ENCODE measurements at places on chromosomes 12 and 14.

- H3K27ac ChIP-seq = no peak overlapping the region
- no peak for DNase-seq
- no peaks in the 10 kb centered on the region for H3K36me3 ChIP-seq
- peaks cover 96% of the 10 kb centered on the region for H3K27me3 ChIP-seq
- H3K4me1 ChIP-seq = peaks cover 4% of the 10 kb centered on the region
- no peak overlapping the region for H3K4me3 ChIP-seq
These were observed 7.1 kb upstream of the SMUG1 start for GRCh38 chr12:54195737-54196347.

- DNase-seq = peak; percentile 17
- no peak overlapping the region for H3K27ac ChIP-seq
- H3K27me3 ChIP-seq = peaks cover 13% of the 10 kb centered on the region
- H3K4me1 ChIP-seq = no peaks in the 10 kb centered on the region
These were observed 6.0 kb downstream of the TMEM63C start for GRCh38 chr14:77187649-77188012.

DNA sequence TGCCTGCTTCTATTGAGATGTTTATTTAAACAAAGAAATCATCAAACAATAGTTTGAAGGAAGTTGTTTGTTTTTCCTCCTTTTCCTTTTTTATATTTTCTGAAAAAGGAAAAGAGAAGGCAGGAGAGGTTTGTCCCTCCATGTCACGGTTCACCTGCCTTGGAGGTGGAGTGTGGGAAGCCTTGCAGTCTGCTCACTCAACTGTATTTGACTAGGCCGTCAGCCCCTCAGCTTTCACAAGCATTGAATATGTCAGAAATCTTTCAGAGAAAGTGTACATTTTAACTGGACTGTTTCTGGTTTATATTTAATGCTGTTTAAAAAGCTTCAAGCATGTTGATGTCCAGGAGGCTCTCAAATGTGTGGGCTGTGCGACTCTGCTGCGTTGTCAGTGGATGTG is 370.4 kb downstream of the NPAS3 start:
- no peak for DNase-seq
- H3K27me3 ChIP-seq = no peaks in the 10 kb centered on the region
- no peaks in the 10 kb centered on the region for H3K4me1 ChIP-seq
- no peak overlapping the region for H3K27ac ChIP-seq
- H3K36me3 ChIP-seq = no peaks in the 10 kb centered on the region

DNA sequence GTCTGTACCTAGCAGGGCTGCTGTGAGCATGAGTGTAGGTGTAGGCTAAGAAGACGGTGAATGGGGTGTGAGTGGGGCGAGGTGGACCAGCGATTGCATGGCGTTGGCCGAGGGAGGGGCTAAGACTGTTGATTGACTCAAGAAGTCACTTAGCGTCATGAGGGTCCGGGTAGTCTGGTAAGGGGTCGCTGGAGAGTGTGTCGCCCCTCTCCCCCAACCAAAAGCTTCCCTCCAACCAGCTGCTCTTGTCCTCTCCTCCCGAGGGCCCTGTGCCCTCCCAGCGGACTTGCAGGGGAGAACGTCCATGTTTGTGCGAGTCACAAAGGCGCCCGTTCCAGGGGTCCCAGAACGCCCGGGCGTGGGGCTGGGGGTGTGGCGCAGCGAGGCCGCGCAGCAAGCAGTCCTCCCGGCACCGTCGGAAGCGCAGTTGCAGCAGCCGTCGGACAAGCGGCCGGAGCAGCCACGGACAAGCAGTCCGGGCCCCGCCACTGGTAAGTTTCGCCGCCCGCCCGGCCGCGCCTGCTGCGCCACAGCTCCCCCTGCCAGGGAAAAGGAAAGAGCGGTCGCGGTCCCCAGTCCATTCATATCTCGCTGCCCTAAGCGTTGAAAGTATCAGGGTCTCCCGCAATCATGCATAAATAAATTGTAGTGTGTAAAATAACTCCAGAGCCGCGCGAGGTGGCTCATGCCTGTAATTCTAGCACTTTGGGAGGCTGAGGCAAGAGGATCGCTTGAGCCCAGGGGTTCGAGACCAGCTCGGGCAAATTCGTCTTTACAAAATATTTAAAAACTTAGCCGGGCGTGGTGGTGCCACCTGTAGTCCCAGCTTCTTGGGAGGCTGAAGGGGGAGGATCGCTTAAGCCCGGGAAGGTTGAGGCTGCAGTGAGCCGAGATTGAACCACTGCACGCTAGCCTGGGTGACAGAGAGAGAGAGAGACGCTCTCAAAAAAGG is at the start of gene CCDC63:
Gene CCDC63 (plus strand): TSS at position 373 of the 952 bp plus-strand sequence. CDS start 5,968 bp downstream, outside the sequence.
- DNase-seq = peak; percentile 78
- peak within 1 kb of the TSS; percentile 30 for H3K4me3 ChIP-seq
- H3K27ac ChIP-seq = no peak within 1 kb of the TSS
- no peaks in the 10 kb centered on the region for H3K27me3 ChIP-seq
- no peaks in the 10 kb centered on the region for H3K36me3 ChIP-seq

- no peak overlapping the region for H3K27ac ChIP-seq
- H3K4me1 ChIP-seq = no peaks in the 10 kb centered on the region
- H3K36me3 ChIP-seq = no peaks in the 10 kb centered on the region
- no peaks in the 10 kb centered on the region for H3K27me3 ChIP-seq
These were observed 21.6 kb upstream of the TMCC3 start for GRCh38 chr12:94671917-94672316.

DNA sequence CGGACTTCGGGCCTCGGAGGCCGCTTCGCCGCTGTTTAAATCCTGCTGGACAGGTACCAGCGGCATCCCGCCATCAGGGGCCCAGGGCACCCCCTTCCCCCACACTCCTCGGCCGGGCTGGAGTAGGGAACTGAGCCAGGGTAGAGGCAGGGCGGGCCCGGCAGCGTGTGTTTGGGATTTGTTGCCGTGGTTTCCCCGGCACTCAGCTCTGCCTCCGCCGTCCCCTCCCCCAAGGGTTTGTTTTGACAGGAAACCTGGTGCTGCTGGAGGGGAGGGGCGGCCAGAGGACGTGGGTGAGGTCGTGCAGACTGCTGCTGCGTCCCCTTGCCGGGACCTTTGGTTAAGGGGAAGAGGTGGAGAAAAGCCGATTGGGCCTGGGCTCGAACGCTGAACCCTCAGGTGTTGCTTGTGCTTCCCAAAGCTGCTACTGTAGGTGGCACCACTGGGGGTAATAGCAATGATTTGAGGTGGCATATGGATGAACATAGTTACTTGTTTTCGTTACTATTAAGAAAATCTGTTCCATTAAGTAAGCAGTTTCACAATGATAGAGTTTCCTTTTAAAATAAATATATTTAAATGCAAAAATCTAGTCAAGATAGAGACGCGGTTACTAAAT is 778 bp downstream of the TCP11L2 start:
- no peaks in the 10 kb centered on the region for H3K27me3 ChIP-seq
- H3K4me3 ChIP-seq = peak overlapping the region; percentile 91
- DNase-seq = peak; percentile 90
- no peaks in the 10 kb centered on the region for H3K36me3 ChIP-seq
- peaks cover 62% of the 10 kb centered on the region for H3K4me1 ChIP-seq

GRCh38 chr12:124174451-124175348 is 120.2 kb upstream of the RFLNA start:
- H3K27me3 ChIP-seq = no peaks in the 10 kb centered on the region
- H3K36me3 ChIP-seq = no peaks in the 10 kb centered on the region
- DNase-seq = no peak
- H3K4me1 ChIP-seq = peaks cover 4% of the 10 kb centered on the region
- no peak overlapping the region for H3K4me3 ChIP-seq

GRCh38 chr12:90953956-90954421 is 987 bp downstream of the CCER1 start:
- DNase-seq = no peak
- no peaks in the 10 kb centered on the region for H3K4me1 ChIP-seq
- no peak overlapping the region for H3K4me3 ChIP-seq
- no peaks in the 10 kb centered on the region for H3K36me3 ChIP-seq
- H3K27me3 ChIP-seq = no peaks in the 10 kb centered on the region

- H3K27me3 ChIP-seq = no peaks in the 10 kb centered on the region
- no peaks in the 10 kb centered on the region for H3K4me1 ChIP-seq
- no peak overlapping the region for H3K27ac ChIP-seq
These were observed 16.1 kb downstream of the SCAF11 start for GRCh38 chr12:45974171-45974719.

DNA sequence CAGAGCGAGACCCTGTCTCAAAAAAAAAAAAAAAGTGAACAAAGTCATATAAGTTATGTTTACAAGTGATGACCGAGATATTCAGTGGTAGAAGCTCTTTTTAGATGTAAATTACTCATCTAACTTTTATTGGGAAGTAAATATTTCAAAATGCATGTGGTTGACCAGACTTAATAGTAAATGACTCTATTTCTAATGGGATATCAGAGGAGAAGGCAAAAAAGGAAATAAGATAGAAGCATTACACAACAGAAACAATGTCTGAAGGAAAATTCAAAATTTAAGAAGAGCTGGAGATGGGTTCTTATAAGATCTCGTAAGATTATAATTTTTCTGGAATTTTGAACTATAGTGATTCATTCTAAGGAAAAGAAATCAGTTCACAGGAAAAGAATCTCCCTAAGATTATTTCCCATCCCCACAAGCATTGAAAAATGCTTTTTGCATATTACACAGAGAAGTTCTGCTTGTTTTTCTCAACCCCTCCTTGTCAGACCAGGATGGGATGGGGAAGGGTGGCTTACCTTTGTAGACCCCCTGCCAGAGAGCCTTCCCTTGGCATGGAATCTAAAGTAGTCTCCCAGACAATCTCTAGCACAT is 63.1 kb upstream of the STK38L start:
- no peak overlapping the region for H3K27ac ChIP-seq
- H3K36me3 ChIP-seq = no peaks in the 10 kb centered on the region
- H3K4me3 ChIP-seq = no peak overlapping the region

- H3K27ac ChIP-seq = no peak overlapping the region
- H3K4me3 ChIP-seq = no peak overlapping the region
- H3K36me3 ChIP-seq = no peaks in the 10 kb centered on the region
- no peaks in the 10 kb centered on the region for H3K4me1 ChIP-seq
- DNase-seq = no peak
These were observed 17.1 kb downstream of the AMDHD1 start for GRCh38 chr12:95960241-95960640.

DNA sequence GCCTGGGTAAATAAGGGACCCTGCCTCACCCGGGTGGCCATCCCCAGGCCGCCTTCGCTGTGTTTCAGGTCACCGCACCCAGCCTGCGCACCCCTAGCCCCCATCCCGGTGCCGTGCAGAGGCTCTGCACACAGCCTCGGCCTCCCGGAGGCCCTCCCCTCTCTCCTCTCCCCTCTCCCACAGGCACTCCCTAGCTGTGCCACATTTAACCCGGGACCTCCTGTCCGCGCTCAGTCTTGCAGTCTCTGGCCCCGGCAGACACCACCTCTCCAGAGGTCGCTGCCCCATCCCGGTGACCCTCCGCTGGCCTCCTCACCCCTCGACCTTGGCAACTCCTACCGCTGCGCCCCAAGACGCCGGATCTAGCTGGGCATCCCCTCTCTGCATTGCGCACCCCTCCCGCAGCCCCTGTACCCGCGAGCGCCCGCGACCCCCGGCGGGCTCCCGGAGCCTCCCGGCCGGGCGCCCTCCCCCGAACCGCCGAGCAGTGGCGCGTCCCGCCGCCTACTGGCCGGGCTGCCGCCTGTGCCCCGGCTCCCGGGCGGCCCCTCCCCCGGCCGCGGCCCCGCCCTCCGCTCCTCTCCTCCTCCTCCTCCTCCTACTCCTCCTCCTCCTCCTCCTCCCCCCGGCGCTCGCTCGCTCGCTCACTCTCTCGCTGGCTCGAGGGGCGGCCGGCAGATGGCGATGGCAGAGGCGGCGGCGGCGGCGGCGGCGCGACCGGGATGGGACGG is 120.7 kb downstream of the AACS start:
- peaks cover 20% of the 10 kb centered on the region for H3K27me3 ChIP-seq
- peak; percentile 77 for DNase-seq
- no peaks in the 10 kb centered on the region for H3K36me3 ChIP-seq
- peaks cover 26% of the 10 kb centered on the region for H3K4me1 ChIP-seq
- H3K4me3 ChIP-seq = peak within 1 kb of the TSS; percentile 37

DNA sequence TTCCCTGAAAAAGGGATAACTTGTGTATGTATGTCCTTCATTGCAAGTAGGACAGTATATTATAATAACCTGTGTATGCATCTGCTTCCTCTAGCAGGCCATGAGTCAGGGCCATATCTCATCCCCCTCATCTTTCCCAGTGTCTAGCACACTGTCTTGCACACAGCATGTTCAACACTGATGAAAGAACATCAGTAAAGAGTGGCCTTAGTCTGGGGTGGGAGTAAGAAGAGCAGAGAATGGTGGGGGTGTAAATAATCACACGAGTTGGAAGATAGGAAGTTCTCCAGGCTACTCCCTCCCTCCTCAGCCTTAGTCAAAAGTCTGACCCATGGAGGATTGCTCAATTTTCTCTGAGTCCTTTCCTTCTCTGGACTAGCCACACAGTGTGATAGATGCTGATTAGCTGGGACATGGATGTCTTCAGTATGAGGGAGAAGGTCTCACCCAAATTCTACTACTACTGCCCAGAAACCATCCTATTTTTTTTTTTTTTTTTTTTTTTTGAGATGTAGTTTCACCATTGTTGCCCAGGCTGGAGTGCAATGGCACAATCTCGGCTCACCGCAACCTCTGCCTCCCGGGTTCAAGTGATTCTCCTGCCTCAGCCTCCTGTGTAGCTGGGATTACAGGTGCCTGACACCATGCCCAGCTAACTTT is 14.6 kb upstream of the SP1 start:
- H3K27ac ChIP-seq = peak overlapping the region; percentile 46
- DNase-seq = no peak

DNA sequence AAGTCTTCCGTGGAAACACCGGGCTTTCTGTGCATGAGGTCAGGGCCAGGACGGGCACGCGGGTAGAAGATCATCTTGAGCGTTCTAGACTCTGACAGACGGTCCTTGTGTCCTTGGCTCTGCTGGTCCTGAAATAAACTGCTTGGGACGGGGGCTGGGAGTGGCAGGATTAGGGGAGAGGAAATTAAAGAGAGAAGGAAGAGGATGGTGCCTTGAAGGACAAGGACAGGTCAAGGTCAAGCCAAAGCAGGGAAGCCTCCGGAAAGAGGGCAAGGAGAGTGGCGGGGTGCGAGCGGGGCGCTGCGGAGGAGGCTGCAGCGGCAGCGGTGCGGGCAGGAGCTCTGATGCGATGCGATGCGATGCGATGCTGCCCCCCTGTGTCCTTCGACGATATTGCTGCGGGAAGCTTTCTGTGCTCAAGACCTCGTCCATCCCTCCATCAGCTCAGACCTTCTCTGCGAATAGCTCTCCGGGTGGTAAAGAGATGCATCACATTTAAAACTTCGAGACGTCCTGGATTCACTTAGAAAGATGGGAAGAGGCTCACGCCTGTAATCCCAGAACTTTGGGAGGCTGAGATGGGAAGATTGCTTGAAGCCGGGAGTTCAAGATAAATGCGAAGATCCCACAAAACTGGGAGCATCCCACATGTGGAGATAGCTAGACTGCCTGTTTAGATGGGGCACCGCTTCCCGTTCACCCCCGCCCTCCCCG is 110.1 kb upstream of the TMEM132D start:
- H3K27me3 ChIP-seq = peaks cover 23% of the 10 kb centered on the region
- no peaks in the 10 kb centered on the region for H3K36me3 ChIP-seq
- H3K4me3 ChIP-seq = no peak overlapping the region

DNA sequence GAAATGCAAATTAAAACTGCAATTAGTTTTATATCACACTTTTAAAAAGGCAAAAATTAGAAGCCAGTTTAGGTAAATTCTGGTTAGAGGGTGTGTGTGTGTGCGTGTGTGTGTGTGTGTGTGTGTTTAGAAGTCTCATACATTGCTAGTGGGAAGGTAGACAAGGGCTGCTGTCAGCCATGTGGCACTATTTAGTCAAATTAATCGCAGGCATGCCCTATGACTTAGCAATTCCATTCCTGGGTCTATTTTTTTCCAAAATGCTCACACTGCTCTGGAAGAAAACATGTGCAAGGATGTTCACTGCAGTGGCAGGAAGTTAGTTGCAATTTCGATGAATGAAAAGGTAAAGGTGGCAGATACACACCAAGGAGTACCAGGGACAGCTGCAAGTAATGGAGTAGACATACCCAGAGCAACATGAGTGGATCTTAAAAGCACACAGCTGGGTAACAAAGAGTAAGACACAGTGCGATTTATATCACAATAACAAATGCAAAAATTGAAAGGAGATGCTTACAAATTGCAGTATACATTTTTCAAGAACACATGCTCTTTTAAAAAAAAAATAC is 11.6 kb downstream of the CAPZA3 start:
- no peak overlapping the region for H3K4me3 ChIP-seq
- no peaks in the 10 kb centered on the region for H3K27me3 ChIP-seq
- no peaks in the 10 kb centered on the region for H3K36me3 ChIP-seq

Data from sigmoid colon (tissue), 7 donors.